ENCODE measurements at places on chromosomes 13 and 19.
A peak's percentile ranks its signal among the peaks of the same experiment; 100 is the strongest.

DNA sequence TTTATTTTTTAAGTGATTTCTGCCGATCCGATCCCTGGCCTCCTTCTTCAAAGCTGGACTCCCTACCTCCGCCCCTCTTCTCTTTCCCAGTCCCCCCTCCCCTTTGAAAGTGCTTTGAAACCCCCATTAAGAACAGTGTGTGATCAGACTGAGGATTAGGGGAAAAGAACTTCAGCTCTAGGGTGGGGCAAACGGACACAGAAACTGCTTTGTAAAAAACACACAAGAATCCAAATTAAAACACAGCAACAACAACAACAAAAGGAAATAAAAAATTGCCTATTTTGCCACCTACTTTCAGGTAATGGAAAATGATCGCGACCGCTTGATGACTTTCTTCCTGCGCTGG lies 1.4 kb downstream of the SPRY2 start:
- no peak for DNase-seq

GRCh38 chr13:51397262-51397941 lies 55.4 kb downstream of the INTS6 start:
- peak; percentile 41 for DNase-seq

DNA sequence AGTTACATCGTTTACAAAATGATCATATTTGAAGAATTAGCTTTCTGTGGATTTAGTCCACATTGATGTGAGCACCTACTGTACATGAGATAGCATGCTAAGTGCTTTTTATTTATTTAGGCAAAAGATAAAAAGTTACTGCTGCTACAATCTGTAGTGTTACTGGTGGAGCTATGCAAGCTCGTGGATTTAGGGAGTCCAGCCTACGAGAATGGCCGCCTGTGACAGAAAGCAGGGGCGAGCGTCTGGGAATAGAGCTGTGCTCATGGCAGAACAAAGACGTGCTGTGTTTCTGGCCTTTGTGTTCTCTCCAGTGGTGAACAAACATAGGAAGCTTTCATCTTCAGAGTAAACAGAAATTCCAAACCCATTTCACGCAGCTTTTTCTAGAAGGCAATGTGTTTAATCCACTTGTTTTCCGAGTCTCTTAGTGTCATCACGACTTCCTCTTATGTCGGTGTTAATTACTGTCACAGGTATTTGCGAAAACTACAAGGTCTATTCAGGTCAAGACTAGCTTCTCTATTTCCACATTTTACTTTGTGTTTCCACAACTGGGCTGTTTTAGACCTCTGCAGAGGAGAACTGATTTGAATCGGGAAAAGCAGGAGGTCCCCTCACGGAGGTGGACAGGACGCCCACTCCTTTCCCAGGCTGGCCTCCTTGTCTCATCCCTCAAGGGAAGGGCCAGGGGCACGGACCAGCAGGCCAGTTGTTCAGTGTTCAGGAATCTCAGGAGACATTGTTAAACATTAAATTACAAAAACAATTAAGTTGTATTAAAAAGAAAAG lies 67.3 kb downstream of the ATP11A start:
- no peak for DNase-seq

DNA sequence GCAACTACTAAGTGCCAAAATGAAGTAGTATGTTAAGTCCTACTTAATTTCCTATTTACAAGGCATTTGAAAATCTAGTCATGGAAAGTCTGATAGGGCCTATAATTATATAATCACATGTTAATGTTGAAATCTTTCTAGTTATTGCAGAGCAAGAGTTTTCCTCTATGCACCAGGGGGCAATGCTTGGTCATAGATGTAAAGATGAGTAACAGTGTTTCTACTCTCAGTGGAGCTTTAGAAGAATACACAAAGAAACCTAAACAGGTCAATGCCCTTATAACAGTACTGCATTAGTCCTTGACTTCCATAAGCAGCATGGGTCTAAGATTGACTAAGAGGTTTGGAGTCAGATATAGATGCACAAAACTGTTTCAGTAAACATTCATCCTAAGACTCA lies 218.7 kb downstream of the KCTD12 start:
- no peak for DNase-seq

GRCh38 chr13:39106216-39107005 lies 68.2 kb downstream of the NHLRC3 start:
- no peak for DNase-seq

- DNase-seq = no peak
Observed at GRCh38 chr19:35327642-35328041, 1.3 kb upstream of the CD22 start.

DNA sequence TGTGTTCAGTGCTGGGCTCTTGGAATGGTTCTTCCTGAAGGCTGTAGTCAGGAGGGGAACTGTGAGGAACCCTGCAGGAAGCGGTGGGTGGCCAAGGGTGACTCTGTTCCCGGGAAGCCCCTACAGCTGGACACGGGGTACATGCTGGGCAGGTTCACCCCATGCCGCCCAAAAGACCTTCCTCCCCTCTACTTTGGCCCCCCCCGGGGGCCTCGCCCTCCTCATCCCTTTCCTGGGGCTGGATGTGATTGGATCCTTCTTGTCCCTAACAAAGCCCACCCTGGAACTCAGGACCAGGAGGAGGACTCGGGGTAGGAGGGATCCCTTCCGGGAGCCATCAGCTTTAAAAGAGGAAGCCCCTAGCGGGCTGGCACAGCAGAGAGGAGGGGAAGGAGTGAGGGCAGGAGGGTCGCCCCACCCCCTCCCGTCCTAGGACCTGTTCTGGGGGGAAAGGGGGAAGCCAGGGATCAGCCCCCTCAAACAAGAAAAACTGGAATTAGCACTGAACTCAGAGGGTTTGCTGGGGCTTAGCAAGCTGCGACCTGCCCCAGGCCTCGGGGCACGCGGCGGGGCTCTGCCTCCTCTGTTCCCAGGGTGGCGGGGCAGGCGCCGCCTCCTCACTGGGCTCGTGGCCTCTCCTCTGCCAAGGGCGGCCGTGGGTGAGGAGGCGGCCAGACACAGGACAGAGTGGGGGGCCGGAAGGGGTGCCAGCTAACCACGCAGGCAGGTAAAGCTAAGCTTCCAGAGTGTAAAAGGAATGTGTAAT lies 4.0 kb downstream of the CEBPA start:
- DNase-seq = peak; percentile 63

- DNase-seq = no peak
Observed at GRCh38 chr13:75302071-75302698, 179.8 kb downstream of the TBC1D4 start.

DNA sequence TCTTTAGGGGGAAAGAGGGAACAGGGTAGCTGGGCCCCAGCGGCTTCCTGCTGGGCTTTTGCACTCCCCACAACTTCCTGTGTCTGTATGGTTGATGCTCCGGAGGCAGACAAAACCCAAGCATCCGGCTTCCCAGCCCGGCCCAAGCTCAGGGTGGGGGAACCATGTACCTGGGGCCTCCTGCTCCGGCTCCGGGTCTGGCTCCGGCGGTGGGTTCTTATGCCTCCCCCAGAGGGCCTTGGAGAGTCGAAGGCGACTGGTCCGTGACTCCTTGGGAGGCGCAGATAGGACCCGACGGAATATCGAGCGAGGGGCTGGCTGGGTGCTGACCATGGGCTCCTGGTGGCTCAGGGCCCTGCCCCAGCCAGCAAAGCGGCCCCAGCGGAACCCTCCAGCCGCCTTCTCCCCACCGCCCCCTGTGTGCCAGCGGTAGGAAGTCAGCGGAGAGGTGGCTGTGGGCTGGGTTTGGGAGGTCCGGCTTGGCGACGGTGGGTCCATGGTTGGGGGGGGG lies 428 bp downstream of the RASAL3 start:
- DNase-seq = peak; percentile 49

GRCh38 chr19:49423071-49423984 lies at the start of gene PTH2:
Gene PTH2 (minus strand): TSS chr19:49423441. CDS start chr19:49423339, 102 bp downstream.
- no peak for DNase-seq

- DNase-seq = no peak
Observed at GRCh38 chr13:101556676-101557123, 104.2 kb downstream of the ITGBL1 start.

DNA sequence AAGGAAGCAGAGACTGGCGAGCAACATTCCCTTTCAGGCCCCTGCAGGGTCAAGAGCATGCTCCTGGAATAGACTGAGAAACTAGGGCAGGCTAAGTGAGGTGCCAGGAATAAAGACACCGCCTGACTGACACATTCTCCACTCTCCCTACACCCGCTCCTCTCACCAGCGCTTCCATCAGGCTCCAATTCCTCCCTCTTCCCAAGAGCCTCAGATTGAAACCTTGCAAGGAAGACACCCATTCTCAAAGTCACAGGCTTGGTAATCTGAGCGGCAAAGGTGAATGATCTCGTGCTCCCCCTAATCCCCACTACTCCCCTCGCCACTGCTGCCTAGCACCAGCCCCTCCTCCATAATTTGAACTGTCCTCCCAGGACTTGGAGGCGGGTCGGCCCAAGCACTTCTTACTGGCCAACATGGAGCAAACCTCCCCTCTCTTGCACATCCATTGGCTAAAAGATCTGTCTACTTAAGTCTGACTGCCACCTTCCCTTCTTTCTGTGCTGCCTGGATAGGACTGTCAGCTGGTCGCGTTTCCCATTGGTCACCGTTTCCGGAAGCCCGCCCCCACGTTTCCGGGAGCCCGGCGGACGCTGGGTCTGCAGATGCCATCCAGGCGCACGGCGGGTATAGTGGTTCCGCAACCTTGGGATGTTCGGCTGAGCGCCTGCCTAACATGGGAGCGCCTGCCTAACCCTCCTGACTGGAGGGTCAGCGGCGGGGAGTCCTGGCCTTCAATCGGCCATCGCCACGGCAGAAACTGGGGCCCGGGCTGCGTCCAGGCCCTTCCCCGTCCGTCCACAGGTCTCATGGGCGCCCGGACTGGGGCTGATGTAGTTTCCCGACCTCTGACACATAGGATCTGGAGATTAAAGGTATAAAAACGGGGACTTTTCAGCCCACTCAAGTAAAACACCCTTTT lies 33.6 kb downstream of the ZNF383 start:
- peak; percentile 43 for DNase-seq

GRCh38 chr13:72255908-72256307 lies 388.9 kb upstream of the DACH1 start:
- DNase-seq = no peak

All from stomach (tissue), 19 donors.